ENCODE measurements at places on chromosomes 5 and 9.

DNA sequence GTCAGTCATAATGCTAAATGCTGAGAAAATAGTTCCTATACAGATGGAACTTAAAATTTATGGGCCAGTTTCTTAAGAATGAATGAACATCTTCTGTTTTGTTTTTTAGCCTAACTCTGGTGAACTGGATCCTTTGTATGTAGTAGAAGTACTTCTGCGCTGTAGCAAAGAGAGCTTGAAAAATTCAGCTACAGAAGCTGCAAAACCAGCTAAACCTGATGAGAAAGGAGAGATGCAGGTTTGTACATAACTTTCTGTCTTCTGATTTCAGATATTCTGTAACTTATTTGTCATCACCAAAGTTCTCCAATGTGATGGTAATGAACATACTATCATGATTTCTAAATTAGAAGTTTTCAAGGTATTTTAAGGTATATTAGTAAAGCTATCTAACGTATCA lies 80.1 kb downstream of the MTREX start:
- DNase-seq, result no peak

DNA sequence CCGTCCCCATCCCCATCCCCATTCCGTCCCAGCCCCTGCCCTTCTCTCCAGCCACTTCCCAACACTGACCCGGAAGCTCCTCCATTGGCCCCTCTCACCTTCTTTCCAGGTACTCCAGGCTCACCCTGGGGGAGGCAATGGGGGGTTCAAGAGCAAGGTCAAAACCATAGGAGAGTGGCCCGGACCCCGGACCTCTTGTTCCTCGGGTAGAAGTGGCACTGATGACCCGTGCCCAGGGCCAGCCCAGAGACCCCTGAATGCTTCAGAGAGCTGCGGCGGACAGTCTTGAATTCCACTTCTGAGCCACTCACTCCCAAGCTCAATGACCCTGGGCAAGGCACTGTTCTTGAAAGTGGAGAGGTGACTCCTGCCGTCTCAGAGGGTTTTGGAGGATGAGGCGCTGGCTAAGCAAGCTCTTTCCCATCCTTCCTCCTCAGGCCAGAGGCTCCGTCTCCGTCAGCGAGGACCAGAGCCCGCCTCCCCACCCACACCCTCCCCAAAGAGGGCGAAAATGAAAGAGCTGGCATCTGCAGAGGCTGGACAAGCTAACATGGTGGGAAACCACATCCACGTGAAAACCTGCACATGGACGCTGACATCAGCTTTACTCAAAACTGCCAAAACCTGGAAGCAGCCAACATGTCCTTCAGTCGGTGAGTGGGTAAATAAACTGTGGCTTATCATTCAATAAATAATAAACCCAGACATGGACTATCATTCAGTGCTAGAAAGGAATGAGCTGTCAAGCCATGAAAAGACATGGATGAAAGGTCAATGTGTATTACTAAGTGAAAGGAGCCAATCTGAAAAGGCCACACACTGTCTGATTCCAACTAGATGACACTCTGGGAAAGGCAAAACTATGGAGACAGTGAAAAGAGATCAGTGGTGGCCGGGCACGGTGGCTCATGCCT lies 27.3 kb upstream of the PHYKPL start:
- DNase-seq, result no peak

DNA sequence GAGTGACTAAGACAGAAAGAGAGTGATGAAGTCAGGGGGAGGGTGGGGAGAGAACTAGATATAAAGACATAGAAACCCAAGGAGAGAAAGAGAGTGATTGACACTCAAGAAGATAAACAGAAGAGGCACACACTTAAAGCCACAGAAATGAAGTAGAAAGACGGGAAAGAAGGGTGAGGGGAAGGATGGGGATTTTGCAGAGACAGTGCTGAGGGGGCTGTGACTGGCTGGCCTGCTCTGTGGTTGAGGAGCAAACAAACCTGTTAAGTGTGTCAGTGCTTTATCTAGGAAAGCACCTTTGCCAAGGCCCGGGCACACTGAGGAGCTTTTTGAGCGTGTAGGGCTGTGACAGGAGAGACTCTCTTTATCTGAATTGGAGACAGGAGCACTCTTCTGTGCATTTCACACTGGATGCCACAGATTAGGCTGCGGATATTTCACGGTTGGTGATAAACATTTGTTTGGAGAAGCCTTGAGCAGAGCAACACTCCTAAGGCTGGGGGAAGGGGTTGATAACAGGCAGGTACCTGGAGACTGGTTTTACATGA lies 109.1 kb downstream of the DOCK2 start:
- DNase-seq, result no peak

DNA sequence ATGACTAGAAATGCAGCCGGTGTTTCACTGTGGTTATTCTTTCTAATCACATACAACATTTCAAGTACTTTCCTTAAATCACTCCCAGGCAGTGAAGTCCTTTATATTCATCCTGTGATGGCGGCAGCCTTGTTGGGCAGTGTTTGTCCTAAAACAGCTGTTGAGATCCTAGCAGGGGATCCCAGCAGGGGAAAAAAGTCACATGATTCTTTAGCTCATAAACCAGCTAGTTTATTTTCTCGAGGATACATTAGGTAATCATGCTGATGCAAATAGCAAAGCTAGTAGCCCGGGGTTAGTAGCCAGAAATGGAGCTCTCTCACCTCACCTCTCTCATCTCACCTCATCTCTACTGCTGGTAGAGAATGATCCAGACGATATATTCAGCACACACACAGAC lies 70.5 kb downstream of the FOXD1 start:
- DNase-seq, result no peak

DNA sequence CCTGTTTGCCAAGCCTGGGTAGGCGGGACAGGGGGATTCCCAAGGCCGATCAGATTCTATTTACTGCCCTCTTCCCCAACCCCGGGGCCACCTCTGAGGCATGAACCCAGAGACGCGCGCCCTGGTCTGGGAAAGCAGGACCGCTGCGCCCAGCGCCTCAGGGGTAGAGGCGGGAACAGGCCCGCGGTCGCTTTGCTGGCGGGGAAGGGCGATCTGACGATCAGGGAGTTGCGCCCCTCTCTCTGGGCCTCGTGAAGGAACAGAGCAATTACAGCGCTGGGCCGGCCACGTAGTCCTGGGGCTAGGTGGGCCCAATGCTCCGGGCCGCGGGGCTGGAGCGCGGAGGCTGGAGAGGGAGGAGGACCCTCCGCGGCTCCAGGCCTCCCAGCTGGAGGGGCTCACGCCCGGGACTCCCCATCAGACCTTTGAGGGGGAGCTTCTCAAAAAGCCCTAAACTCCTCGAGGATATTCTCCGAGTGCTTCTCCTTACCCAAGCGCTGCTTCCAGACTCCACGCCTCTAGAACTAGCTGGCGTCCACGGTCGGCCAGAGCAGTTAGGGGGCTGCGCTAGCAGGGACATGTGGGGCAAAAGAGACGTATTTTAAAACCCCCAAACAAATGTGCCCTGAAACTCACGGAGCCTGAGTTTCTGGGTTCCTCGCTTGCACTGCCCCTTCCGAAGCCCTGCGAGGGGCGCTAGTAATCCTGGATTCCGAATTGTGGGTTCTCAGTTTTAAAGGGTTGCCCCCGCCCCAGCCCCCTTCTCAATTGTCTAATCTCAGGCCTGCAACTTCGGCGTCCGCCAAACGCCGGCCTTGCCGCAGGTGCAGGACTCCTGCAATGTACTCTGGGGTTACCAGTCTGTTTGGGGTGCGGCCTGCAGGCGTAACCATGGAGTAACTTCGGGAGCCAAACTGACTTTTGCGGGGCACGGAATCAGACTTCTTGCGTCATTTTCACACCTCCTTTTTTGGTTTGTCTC lies 57.6 kb downstream of the TMEM174 start:
- no peak for DNase-seq

Measured in cerebellar nuclear complex (tissue), 1 donor.